ENCODE measurements at places on chromosomes 3 and 15. TPM values are rescaled to one million over a fixed set of nuclear protein-coding genes. Genes with fewer than 3 reads are reported as not detected.

The CHRM5 gene
- total RNA-seq = not detected

The ACAD11 gene
- 16.8 TPM for total RNA-seq

DNA sequence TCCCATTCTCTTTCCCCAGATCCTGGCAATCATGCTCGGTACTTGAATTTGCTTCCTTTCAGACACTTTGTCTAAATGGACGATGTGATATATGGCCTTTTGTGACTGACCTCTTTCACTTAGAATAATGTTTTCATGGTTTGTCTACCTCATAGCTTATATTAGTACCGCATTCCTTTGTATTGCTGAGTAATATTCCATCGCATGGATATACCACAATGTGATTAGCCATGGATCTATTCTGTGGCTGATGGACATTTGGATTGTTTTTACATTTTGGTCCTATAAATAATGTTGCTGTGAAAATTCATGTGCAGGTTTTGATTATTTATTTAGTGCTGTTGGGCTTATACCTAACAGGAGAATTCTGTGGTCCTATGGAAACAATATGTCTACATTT is 458.6 kb downstream of the GABRG3 start:
- no peak for DNase-seq

DNA sequence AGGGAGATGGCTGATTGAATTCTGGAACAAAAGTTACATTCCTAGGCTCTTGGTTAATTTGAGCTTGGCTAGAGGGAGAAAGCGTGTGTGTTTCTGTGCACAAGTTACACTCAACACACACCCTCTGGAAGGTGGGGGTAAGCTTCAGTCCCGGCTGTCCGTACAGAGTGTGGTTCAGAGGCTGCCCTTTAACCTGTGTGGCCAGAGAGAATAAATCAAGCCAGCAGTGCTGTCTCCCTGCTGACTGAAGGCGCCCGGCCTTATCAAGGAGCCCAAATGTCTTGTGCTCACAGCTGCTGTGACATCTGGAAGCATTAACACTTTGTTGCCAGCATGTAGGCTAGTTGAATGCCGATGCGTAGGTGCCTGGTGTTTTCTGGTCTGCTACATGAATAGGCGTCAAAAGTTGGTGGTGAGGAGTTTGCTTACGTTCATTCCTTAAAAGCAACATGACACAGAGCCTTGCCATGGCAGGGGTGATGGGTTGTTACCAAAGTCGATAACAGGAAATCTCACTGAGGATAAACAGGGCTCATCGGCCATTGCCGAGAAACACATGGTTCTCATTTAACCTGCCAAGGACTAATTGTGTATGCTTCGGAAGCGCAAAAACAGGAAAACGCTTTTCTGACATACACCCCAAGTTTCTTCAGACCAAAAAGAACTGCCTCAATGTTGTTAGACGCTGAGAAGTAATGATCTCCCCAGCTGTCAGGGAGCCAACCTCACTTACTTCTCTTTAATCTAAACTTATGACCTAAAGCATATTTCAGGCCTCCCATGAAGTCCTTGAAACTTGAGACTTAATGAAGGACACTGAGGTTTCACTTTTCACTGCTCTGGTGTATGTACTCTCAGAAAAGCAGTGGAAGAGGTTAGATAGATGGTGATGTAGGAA is 95.8 kb upstream of the CTDSPL start:
- DNase-seq = peak; percentile 42

All from left ventricle myocardium superior (tissue), 1 donor.